GM04503 (cell line): ENCODE measurements at places on chromosomes 7 and 10.
A peak's percentile ranks its signal among the peaks of the same experiment; 100 is the strongest.

DNA sequence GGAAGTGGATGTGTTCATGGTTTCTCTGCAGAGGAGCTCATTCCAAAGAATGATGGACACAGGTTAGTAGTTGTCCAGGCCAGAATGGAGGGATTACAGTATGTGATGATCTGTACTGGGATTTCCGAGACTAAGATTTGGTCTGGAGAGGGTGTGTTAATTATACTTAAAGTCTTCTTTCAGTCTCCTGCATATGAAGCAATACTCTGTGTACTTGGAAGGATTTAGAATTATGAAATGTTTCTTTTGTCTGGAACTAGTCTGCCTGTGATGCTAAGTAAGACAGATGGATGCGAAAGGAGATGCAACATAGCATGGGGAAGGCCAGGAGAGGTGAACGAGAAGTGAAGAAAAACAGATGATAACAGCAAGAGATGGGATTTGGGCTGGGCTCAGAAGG is 305.1 kb upstream of the LYZL1 start:
- no peak for DNase-seq

- no peak for DNase-seq
Observed at GRCh38 chr7:45331563-45331962, 174.0 kb downstream of the RAMP3 start.

DNA sequence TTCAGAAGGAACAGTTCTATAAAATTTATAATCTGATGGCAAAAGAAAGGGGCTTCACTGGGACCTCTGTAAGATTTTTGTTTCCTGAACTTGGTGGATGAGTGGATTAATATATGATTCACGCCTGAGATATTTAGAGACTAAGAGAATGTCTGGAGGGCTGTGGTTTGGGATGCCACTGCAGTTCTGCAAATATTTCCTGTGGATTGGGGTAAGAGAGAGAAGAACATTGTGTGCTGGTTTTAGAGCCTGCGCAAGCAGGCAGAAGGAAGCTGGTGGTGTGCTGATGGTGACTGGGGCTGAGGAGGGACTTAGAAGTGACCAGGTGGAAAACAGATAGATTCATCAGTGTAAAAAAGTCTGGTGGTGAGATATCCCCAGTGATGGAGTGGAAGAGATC is 87.0 kb downstream of the SUGCT start:
- DNase-seq, result peak; percentile 87

- DNase-seq, result no peak
Observed at GRCh38 chr7:99339595-99339994, 13.9 kb downstream of the ARPC1A start.

DNA sequence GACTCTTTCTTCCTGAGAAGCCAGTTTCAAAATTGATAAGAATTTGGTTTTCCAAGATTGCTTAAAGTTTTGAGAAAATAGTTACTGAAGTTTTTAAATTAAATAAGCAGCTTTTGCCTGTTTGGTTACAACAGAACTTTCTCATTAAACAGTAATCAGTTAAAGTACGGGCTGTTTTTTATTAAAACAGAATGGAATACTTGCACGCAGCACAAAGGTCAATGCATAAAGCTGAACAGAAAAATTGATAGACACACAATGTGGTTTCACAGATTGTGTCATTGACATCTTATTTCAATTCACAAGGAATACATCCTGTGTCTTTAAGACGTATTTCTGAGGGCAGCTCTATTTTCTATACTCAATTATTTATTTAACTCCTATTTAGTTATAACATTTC is 192.2 kb downstream of the PRKG1 start:
- no peak for DNase-seq

- no peak for DNase-seq
Observed at GRCh38 chr10:131698232-131698631, 202.6 kb upstream of the PPP2R2D start.

DNA sequence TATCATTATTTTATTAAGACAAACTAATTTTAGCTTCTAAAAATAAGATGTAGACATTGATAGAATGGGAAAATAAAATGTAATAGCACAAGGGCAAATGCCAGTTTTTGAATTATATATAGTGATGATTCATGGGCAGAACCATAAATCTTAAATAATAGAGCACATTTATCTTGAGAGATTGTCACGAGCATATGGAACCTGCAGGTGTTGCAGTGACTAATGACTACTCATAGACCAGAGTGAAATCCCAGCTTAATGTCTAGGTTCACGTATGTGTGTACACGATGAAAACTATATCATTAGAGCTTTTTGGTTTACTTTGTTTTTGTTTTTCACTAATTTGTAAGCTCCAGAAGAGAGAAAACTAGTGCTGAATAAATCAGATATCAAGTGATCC is 150.2 kb upstream of the CACNA2D1 start:
- DNase-seq, result no peak

GRCh38 chr7:13748998-13749397 is 240.5 kb downstream of the ETV1 start:
- DNase-seq, result no peak

GRCh38 chr7:129351320-129351719 is 82.9 kb upstream of the STRIP2 start:
- DNase-seq, result no peak

DNA sequence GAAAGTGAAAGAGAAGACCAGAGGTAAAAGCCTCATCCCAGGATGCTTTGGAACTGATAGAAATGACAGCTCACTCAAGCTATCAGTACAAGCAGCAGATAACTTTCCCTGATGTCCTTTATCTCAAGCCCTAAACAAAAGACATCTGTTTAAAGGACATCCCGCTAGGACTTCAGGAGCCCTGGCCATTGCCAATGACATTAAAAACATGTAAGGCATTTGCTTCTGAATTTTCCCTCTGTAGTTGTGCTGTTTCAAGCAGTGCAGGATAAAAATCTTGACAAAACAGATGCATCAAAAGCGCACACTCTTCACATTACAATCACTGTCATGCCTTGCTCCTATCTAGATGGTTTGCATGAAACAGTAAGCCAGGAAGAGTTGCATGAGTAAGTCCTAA is 159.8 kb downstream of the AOAH start:
- DNase-seq, result no peak

- DNase-seq, result no peak
Observed at GRCh38 chr7:70098905-70099672, 500.8 kb downstream of the AUTS2 start.

- DNase-seq, result no peak
Observed at GRCh38 chr10:126525326-126525725, 137.0 kb upstream of the ADAM12 start.

DNA sequence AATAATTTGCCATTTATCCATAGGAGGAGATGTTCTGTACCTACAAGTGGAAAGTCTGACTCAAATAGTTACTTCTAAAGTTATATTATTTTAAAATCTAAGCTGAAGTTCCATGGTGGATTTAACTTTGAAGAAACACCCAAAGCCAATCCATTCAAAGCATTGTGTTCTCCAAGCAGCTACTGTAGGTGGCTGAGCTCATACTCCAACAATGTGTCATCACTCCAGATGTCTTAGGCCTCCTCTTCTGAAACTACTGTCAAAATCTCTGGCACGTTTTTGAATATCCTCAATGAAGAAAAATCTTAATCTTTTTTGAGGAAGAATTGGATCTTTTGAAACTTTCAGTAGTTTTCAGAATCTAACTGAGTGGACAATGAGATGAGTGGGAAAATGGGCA is 169.1 kb downstream of the PTEN start:
- DNase-seq, result peak; percentile 49

DNA sequence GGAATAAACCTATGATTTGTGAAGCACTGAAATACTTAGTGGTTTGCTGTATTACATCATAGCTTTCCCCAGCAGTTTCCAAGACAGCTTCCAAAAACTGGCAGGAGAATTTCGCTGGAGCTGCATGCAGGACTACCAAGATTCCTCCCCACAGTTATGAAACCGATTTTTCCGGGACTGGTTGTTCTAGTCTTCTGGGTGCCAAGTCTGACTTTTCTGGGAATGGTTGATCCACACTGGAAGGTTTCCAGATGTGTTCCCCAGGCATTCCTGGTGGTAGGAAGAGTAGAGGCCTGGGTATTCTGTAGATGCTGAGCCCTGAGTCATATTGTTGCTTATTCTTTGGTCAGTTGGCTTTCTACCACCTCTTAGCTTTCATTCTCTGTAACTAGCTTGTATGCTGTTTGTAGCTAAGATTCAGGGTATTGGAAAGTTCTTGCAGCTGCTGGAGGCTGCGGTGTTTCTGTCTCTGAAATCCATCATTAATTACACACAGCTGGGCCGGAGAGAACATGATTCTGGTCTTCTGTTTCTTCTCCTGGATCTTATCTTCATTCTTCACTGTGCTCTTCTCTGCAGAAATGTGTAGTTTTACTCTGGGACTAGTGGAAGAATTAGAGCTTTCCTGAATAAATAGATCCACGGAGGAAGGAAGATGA is 6.3 kb downstream of the ABCC2 start:
- DNase-seq, result peak; percentile 98

DNA sequence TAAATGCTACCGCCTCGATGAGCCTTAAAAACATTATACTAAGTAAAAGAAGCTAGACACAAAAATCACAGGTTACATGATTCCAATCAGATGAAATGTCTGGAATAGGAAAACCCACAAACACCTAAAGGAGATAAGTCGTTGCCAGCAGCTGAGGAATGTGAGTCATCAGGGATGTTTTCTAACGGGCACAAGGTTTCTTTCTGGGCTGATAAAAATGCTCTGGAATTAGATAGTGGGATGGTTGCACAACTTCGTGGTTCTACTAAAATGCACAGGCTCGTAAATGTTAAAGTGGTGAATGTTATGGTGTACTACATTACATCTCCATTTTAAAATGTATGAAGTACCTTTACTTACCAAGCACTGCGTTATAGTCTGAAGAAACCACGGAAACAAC is 9.7 kb downstream of the ABLIM1 start:
- DNase-seq, result no peak

- no peak for DNase-seq
Observed at GRCh38 chr10:79318369-79318768, 28.9 kb upstream of the PPIF start.

GRCh38 chr7:47605816-47606575 is 24.1 kb upstream of the TNS3 start:
- DNase-seq, result no peak

DNA sequence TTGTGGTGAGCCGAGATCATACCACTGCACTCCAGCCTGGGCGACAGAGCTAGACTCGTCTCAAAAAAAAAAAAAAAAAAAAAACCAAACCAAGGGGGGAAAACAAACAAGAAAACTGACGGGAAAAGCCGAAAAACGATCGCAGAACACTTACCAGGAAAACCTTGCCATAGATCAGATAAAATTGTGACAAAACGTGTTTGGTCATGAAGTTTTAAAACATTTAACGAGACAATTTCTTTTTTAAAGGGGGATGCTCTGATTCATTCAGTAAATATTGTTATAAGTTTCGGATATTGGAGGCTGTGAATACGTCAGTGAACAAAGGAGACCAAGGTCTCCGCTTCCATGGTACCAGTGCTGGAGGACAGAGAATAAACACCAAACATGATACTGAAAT is 77.3 kb downstream of the ARMC3 start:
- DNase-seq, result no peak

GRCh38 chr10:124224331-124225028 is 131.1 kb upstream of the CHST15 start:
- no peak for DNase-seq

DNA sequence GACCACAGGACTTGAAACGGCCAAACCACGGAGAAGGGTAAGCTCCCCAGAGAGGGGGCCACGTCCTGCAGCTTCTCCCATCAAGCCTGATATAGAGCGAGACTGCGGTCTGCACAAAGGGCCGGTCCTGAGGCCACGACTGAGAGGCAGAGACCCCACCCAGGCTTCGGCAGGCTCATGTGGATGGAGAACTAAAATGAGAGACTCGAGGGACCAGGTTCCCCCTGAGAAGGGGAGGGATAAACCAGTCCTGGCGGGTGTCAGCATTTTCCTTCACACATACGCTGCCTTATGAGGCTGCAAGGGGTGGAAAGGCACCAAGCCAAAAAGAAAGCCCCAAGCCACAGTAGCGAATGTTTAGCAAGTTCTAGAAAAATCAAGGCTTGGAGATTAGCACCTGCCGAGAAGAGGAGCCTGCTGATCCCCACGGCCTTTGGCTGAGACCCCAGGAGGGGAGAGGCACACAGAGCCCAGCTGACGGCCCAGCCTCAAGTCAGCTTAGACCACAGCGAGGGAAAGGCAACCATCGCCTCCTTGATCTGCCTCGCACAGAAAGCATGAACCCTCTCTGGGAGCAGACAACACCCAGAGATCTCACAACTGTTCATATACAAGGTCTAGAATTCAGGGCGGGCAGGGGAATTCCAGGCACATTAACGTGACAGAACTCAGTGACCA is 92.6 kb upstream of the RNF32 start:
- no peak for DNase-seq

DNA sequence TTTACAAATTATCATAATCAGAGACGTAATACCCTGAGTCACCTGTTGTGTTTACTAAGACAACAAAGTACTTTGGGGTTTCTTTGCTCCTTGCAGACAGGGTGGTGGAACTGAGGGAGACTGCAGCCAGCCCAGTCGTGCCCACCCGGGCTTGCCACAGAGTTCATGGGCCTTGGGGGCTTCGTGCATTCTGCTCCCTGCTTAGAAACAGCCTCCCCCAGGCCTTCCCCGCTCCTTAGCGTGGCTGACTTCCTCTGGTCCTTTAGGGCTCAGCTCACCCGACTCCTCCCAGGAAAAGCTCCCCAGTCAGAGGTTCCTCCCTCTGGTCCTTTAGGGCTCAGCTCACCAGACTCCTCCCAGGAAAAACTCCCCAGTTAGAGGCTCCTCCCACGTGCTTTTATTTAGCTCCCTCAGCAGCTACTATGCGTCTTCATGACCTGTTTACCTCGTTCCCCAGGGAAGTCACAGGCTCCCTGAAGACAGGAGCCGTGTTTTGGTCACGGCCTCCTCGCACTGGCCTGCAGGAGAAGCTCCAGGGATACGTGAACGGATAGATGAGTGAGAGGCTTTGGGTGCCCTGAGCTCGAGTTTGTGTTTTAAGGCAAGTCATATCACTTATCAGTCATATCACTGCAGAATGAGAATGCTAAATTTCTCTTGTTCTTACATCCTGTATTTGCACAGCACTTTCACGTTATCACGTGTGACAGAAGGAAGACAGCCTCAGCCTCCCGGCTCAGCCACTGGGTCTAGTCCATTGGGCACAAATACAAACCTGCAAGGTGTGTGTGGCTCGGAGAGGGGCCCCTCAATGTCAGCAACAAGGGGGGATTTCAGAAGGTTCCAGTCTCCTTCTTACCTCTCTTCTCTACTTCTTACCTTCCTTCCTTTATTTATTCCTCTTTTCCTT is 52.7 kb upstream of the VIPR2 start:
- no peak for DNase-seq

DNA sequence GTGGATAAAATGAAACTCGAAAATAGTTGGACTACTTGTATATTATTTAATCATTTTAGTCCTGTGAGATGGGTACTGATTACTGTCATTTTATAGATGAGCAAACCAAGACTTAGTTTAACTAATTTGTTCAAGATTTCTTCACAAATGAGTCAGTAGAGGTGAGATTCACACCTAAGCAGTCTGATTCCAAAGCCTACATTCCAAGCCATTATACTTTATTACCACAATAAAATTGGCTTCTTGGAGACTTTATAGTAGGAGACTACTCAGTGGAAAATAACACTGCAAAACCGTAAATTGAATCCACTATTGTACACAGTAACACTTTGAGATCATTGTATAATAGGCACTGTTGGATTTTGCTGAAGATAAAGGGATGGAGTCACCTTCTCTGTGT is 2.2 kb downstream of the PHTF2 start:
- DNase-seq, result no peak
